ENCODE measurements at places on chromosomes 7 and 10. TPM values are rescaled to one million over a fixed set of nuclear protein-coding genes. Genes with fewer than 3 reads are reported as not detected.

Gene AOAH
- total RNA-seq, result 1.4 TPM

Gene ITIH5
- not detected for total RNA-seq

Gene ADO
- total RNA-seq, result 11.5 TPM

DNA sequence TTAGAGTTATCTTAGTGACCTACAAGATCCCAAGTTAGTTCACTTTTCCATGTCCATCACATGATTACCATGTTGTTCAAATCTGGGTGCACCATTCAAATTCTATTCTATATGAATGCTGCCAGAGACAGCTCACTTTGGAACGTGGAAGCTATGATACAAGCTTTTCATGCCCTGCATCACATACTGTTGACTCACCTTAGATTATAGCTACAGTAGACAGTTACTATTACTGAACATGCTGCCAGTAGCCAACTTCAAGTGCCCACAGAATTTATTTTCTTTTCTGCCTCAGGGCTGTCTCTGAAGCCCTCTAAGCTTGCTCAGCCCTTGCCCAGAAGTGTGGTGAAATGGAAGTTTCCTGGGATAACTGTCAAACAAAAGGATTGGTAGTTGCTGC lies 231.1 kb downstream of the GPR158 start:
- no peak for ATAC-seq

Gene EIF5AL1
- 0.26 TPM for total RNA-seq

Gene COL28A1
- total RNA-seq, result 0.11 TPM

DNA sequence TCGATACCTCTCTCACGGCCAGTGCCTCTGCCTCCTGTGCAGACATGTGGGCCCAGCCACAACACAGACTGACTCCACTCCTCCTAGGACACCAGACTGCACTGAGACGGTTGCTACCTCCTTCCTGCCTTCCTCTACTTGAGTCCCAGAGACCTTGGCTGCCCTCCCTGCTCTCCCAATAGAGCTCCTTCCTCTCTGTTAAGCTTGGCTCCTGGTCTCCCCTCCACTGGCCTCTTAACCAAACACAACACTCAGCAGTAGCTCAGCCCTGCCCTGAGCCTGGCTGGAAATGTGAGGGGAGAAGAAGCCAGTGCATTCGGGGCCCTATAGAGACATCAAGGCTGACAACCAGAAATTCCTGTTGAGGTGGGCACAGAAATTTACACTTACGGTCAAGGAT lies 102.0 kb downstream of the HTR5A start:
- ATAC-seq, result no peak

- peak; percentile 22 for ATAC-seq
These were observed 23.5 kb downstream of the STN1 start for GRCh38 chr10:103894441-103894864.

Gene FOXI2
- total RNA-seq, result not detected

Gene COL13A1
- not detected for total RNA-seq

GRCh38 chr7:141648276-141649114 lies 53.5 kb downstream of the DENND11 start:
- ATAC-seq, result no peak

DNA sequence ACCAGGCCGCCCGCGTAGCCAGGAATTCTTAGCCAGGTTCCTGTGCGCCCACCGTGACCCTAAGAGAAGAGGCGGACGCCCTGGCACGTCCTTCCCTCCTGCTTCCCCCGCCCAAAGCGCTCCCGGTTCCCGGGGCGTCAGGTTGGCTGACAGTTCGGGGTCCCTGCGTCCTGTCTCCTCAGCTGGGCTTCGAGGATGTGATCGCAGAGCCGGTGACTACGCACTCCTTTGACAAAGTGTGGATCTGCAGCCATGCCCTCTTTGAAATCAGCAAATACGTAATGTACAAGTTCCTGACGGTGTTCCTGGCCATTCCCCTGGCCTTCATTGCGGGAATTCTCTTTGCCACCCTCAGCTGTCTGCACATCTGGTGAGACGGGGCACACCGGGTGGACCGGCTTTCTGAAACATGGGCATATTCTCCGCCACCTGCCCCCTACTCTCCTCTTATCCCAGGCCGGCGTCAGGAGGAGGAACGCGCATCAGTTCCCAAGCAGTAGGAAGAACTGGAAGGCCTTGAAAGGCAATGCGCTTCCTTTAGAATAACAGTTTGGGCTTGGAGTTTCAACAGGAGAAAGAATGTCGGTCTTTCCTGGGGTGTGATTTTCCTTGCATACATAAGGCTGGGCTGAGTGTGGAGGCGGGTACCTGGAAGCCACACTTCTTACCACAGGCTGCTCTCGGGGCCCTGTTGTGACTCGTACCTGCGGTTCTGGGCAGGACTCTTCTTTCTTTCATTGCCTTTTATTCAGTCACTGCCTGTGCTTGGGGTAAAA lies 728 bp downstream of the CAV2 start:
- ATAC-seq, result peak; percentile 98

- ATAC-seq, result peak; percentile 52
These were observed 3.1 kb upstream of the SLC18A3 start for GRCh38 chr10:49606981-49607535.

DNA sequence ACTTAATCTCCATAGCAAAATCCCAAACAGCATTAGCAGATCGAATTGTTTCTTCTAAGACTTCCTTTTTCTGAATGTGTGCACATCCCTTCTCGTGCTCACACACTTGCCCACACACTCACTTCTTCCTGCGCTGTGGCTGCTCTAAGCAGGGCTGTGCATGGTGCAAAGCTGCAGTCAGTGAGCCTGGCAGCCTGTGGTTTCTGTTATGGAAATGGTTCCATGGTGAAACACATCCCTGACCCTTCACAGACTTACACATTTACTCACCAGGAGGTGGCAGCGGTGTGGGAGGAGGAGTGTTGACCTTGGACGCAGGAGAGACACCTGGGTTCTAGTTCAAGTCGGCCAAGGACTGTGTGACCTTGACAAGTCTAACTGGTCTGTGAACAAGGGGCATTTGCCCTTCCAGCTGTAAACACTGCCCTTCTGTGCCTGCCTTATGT lies 24.9 kb downstream of the MTURN start:
- peak; percentile 41 for ATAC-seq

Gene GNGT1
- total RNA-seq, result not detected

Gene TMEM140
- 16.6 TPM for total RNA-seq

- ATAC-seq, result no peak
These were observed 54.7 kb downstream of the LRRC72 start for GRCh38 chr7:16581286-16581685.

- no peak for ATAC-seq
These were observed 65.3 kb downstream of the GFRA1 start for GRCh38 chr10:116207690-116208089.

All from activated T-helper 17 cell treated with anti-CD3 and anti-CD28 coated beads, Interleukin-2, amount 50 U/mL, for 72 hours (primary cell).